GM04503 (cell line): ENCODE measurements at places on chromosomes 5 and 9.

GRCh38 chr5:129398026-129398678 is 61.9 kb upstream of the ADAMTS19 start:
- DNase-seq, result no peak

DNA sequence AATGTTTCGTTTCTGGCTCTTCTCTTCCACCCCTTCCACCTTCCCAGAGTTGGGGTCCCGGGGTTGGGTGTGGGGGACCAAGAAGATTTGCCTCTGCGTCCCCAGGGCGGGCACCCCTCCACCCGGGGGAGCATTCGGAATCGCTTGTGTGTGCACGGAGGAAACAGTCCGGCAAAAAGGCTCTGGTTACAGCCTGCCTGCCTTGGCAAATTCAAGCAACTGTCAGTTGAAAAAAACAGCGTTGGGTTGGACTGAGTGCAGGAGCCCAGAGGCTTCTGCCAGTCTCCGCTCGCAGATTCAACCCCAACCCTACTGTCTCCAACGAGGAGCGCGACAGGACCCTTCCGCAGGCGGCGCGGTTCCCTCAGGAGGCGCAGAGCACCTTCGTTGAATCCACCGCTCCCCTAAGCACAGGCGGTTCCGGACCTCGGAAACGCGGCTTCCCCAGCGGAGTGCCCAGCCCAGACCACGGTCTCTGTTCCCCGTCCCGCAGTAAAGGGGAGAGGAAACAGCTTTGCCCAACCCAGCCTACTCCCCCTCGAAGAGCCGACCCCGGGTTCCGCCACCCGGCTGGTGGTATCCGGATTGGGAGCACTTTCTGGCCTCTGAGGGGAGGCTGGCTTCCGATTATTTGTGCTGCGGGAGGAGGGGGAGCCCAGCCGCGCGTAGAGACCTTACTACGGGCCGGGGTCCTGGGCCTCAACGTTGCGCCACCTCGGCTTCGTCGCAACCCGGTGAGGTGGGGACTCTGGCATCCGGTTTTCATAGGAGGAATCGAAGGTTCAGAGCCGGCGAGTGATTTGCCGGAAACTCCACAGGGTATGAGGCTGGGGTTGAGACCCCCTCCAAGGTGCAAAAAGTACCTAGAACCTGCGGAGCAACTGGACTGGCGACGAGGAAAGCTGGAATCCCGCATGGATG is 9.6 kb downstream of the LHX6 start:
- DNase-seq, result no peak

GRCh38 chr5:14373685-14374084 is 207.9 kb upstream of the OTULINL start:
- DNase-seq, result no peak

- no peak for DNase-seq
Measured at GRCh38 chr5:124302533-124302932, 443.9 kb downstream of the ZNF608 start.

- no peak for DNase-seq
Measured at GRCh38 chr9:16720386-16720785, 150.1 kb downstream of the BNC2 start.

GRCh38 chr9:26742828-26743476 is 149.7 kb downstream of the CAAP1 start:
- DNase-seq, result no peak

GRCh38 chr5:1489754-1490153 is 34.0 kb downstream of the LPCAT1 start:
- DNase-seq, result no peak

DNA sequence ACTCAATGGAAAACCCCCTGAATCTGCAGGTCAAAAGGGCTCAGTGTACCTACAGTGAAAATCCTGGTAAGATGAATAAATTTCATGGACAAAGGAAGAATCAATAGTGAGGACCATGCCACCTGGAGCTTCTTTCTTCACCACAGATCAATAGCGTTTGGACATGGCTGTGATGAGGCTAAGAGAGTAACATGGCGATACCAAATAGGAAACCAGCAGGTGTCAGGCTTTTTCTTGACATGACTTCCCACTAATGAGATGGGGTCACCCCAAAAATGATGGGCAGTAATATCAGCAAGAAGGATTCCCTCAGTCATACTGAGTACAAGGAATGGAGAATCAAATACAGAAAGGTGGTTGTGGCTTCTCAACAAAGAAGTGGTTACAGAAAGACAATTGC is 208.5 kb upstream of the PLPPR1 start:
- no peak for DNase-seq

DNA sequence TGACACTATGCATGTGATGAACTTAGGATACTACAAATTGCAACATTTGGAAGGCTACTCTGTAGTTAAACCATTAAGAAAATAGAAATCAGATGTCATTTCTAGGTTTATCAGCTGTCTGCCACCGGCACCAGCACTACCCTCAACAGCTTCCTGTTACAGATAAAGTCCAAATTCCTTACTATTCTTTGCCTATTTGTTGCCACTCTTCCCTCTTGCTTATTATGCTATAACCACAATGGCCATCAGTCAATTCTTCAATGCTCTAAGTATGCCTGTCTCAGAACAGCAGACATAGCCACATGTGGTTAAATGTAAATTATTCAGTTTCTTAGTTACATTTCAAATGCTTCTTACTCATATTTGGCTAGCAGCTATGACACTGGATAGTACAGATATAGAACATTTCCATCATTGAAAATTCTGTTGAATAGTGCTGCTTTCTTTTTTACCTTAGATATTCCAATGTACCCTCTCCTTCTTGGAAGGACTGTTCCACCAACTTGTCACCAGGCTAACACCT is 21.0 kb downstream of the DHX29 start:
- no peak for DNase-seq

GRCh38 chr5:98214240-98215051 is 559.0 kb upstream of the RGMB start:
- DNase-seq, result peak; percentile 26

DNA sequence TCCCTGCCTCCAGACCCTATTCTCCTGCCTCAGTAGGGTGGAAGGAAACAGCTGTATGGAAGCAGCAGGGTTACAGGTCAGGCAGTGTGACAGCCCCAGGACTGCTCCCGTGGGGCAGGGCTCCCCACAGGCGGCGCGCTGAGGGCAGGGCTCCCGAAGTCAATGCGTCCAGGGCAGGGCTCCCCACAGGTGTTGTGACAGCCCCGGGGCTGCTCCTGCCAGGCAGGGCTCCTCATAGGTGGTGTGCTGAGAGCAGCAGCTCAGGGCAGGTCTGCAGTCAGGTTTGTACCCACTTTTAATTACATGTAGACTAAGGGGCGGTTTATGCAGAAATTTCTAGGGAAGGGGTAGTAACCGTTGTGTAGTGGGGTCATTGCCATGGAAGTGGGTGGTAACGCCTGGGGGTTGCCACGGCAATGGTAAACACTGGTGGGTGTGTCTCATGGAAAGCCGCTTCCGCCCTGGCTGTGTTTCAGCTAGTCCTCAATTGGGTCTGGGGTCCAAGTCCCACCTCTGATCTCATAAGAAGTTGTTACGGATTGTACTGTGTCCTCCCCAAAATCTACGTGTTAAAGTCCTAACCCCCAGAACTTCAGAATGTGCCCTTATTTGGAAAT is 16.7 kb upstream of the TERT start:
- DNase-seq, result no peak
